Stimulated activated CD4-positive, alpha-beta T cell treated with anti-CD3 and anti-CD28 coated beads, Interleukin-4, amount 100 ng/mL, for 24 hours (primary cell): ENCODE measurements at places on chromosomes 13 and 19.

GRCh38 chr19:44236384-44236783 is 23.3 kb upstream of the ZNF233 start:
- no peak for DNase-seq

GRCh38 chr13:39858794-39859193 is 203.3 kb downstream of the COG6 start:
- DNase-seq = no peak

DNA sequence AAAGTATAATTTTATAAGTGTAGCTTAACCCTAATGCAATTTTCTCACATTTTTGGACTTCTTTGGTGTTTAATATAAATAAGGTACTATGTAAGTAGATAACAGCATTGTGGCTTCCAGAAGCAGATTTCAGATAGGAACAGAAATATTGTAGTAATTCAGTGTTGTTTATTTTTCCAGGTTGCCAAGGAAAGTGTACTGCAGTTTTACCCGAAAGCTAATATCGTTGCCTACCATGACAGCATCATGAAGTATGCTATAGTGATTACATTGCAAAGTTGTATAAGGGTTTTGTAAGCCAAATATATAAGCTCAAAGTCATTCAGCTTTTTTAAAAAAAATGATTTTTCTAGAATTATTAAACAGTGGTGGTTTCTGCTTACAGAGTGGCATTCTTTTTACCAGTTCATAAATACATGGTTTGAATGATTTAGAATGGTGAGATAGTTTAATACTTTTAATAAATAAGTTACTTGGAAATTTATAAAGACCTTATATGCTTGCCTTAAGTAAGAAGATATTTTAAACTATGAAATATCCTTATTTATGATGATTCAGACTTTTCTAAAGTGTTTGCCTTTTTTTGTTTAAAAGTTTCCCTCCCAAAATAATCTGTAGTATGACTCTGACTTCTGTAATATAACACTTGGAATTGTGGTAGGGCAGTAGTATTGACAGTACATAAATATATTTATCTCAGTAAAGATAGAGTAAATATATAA is 3.7 kb downstream of the UBA2 start:
- no peak for DNase-seq

DNA sequence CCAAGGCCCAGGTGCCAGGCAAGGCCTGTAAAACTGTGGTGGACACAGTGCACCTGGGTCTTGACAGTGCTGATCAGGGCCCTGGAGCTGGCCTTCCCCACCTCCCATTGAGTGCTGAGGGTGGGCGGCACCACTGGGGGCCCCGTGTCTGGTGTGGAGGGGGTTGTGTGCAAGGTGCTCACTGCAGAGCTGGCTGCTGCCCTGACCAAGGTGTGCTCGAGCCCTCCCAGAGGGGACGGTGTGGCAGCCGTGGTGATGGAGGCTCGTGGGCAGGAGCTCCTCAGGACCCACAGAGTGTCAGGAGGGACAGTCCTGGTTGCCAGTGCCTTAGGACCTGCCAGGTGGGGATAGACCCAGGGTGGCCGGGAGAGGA is 23.0 kb downstream of the ATP4B start:
- no peak for DNase-seq

GRCh38 chr13:25840261-25840660 is 211.6 kb downstream of the SHISA2 start:
- DNase-seq = no peak

DNA sequence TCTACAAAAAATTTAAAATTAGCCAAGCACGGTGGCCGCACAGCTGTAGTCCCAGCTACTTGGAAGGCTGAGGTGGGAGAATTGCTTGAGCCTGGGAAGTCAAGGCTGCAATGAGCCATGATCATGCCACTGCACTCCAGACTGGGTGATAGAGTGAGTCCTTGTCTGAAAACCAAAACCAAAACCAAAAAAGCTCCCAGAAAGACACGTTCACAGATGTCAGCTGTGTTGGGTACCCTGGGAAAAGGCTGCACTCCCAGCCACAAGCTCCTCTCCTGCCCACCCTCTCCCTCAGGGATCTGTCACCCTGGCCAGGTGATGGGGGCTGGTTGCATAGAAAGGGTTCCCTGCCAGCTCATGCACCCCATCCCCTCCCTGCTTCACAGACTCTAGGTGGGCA is 53.3 kb downstream of the RNF6 start:
- no peak for DNase-seq

GRCh38 chr13:35714588-35715377 is 238.3 kb upstream of the MAB21L1 start:
- DNase-seq = no peak

DNA sequence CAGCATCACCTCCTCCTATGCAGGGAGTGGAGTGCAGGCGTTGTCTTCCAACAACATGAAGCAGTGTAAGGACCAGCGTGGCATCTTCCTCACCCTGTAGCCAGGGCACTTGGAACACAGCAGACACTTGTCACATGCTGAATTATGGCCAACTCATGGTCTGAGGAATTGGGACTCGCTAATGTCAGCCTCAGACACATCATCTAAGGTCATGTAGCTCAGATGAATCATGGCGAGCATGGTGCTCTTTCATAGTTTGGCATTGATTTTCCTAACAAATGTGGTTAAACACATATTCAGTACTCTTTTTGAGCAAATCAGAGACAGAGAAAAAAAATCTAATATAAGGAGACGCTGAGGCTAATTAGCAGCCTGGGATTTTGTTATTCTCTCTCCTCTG is 99.6 kb upstream of the SGCG start:
- DNase-seq = no peak

DNA sequence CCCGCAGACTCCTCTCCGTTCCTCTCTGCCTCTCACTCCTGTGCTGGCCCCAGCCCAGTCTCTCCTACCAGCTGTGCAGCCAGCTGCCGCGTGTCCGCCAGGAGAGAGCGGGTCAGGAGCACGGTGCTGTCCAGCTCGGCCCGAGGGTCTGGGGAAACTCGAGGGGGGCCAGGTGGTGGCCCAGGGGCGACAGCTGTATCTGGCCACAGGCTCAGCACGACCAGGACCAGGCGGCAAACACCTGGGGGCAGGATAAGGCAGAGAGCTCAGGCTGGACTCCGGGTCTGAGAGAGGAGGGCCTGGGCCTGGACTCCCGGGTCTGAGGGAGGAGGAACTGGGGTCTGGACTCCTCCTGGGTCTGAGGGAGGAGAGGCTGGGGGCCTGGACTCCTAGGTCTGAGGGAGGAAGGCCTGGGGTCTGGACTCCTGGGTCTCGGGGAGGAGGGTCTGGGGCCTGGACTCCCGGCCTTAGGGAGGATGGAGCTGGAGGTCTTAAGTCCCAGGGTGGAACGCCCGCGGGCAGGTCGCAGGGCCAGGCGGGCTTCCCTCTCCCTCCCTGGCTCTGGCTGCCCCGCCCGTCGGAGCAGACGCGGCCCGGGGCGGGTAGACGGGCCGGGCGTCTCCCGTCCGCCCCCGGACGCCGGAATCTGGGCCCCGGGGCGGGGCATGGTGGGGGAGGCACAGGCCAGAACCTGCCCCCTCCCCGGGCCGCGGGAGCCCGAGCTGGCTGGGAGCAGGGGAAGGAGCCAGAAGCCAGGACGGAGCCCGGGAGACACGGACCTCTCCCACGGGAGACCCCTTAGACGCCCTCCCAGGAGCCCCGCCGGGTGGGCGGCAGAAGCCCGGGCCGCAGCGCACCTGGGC is 1.3 kb downstream of the IL11 start:
- DNase-seq = peak; percentile 12

- no peak for DNase-seq
Measured at GRCh38 chr19:55197528-55197927, 11.8 kb downstream of the PTPRH start.

DNA sequence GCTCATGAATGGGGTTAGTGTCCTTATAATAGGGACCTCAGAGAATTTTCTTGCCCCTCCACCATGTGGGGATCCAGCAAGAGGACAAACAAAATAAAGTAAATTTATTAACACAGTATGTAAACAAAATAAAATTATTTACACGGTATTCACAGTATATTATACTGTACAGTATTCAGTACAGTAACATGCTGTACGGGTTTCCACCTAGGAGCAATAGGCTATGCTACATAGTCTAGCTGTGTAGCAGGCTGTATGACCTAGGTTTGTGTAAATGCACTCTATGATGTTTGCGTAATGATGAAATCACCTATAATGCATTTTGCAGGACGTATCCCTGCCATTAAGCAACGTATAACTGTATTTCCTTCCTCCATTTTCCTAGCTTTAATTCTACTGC is 11.8 kb upstream of the DIAPH3 start:
- DNase-seq = no peak

- DNase-seq = no peak
Measured at GRCh38 chr19:31334849-31335624, 14.2 kb downstream of the TSHZ3 start.

DNA sequence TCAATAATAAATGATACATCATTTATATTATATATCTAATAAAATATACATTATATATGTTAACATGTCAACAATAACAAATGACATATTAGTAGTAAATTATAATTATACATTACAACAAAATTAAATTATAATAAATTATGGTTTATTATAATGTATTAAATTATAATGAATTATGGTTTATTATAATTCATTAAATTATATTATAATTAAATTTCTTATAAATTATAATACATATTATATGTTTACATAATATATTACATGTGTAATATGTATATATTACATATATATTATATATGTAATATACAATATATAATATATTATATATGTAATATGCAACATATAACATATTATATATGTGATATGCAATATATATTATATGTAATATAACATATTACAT is 20.5 kb downstream of the C3 start:
- DNase-seq = no peak

- peak; percentile 49 for DNase-seq
Measured at GRCh38 chr19:46840498-46840942, 10.1 kb downstream of the AP2S1 start.

DNA sequence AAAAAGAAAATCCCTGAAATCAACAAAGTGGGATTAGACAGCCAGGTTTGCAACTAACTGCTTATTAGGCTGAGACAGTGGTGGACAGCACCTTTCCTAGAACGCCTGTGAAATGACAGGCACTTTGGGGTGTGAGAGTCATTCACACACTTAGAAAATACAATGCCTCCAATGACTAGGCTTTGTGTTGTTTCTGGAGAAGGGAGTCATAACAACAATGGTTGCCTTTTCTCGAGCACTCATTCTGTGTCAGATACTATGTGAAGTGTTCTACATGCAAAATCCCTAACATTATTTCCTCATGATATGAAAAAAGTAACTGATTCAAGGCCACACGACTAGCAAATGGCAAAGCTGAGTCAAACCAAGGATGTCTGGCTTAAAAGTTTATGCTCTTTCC is 41.2 kb downstream of the SACS start:
- DNase-seq = no peak

DNA sequence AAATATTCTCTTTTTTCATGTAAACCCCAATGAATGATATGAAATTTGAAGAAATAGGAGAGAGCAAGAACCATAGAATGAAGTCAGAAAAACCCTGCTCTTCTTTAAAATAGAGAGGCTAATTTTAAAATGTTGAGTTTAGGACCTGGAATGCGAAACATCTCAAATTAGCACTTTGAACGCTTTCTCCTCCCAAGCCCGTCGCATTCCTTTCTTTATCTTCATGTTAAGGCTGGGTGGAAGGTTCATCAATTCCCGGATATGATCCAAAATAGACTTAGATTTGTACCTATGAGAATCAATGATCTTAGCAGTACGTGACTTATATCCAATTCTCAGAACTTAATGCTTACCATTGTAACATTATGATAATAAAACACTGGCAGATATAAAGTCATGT is 24.1 kb upstream of the LGALS16 start:
- DNase-seq = no peak

GRCh38 chr13:44652168-44652567 is 76.0 kb upstream of the TSC22D1 start:
- DNase-seq = no peak

GRCh38 chr19:13007292-13008045 is 12.2 kb downstream of the NFIX start:
- no peak for DNase-seq

GRCh38 chr13:42612021-42612765 is 38.2 kb downstream of the TNFSF11 start:
- no peak for DNase-seq

- no peak for DNase-seq
Measured at GRCh38 chr19:45130888-45131615, 29.7 kb downstream of the NKPD1 start.

GRCh38 chr19:4482721-4483364 is 10.7 kb downstream of the HDGFL2 start:
- no peak for DNase-seq

DNA sequence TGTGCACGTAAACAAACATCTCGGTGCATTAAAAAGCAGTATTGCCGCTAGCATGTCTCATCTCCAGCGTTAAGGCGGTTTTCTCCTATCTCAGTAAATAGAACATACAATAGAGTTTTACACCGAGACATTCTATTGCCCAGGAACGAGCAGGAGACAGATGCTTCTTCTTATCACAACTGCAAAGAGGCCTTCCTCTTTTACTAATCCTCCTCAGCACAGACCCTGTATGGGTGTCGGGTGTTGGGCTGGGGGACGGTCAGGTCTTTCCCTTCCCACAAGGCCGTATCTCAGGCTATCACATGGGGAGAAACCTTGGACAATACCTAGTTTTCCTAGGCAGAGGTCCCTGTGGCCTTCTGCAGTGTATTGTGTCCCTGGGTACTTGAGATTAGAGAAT is 21.2 kb downstream of the ZNF233 start:
- DNase-seq = no peak

DNA sequence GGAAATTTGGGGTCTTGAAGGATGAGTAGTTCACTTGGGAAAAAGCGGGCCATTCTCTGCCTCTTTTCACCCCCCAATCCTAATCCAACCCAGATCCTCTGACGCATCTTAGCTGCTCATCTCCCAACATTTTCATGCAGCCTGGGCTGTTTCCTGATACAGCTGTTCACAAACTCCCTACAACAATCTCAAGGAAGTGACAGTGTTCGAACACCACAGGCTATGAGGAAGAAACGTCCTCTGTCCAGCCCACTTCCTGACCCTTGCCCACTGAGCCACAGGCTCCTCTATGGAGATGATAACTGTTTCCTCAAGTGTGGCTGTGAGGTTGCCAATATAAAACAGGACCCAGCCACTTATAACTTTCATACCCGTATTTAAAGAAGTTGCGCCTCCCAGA is 16.2 kb downstream of the LMTK3 start:
- no peak for DNase-seq

- no peak for DNase-seq
Measured at GRCh38 chr19:50710094-50710493, 9.5 kb downstream of the SHANK1 start.

DNA sequence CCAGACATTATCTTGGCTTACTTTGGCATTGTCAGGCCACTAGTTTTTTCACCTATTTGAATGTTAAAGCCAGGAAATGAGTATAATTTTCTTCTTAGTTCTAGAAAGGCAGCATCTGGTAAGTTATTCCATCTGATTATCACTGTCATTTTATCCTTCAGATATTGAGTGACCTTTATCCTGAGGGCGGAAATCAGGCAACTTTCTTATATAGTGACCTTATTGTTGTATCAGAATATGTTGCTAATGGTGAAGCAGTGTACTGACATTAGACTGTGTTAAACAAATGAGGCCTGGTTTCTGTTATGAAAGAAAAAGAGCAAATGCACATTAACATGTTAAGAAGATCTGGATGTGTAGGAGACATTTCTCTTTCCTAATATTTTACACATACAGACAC is 5.4 kb upstream of the NDFIP2 start:
- DNase-seq = no peak
